Activated CD4-positive, alpha-beta T cell treated with anti-CD3 and anti-CD28 coated beads for 48 hours (primary cell): ENCODE measurements at places on chromosomes 5 and 9.

GRCh38 chr5:141512911-141513626, 24.2 kb downstream of the PCDHGC5 start:
- peak; percentile 59 for DNase-seq

DNA sequence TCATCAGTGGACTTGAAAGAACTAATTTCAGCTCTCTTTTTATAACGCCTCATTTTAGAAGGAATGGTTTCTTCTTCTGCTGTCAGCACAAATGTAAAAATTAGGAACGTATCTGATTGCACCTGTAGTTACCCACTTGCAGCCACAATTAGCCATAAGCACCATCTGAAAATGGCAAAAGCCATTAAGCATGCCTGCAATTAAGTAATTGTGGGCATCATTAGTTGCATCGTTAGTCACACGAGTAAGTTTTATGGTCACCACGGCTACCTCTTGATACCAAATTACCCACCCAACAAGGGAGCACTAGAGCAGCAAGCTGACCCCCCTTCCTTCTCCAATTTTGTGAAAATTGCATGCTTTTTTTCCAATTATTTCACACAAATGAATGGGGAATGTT, 25.8 kb upstream of the SLC44A1 start:
- DNase-seq = no peak

GRCh38 chr5:150172145-150172544, 5.6 kb downstream of the CDX1 start:
- DNase-seq = no peak

- no peak for DNase-seq
Observed at GRCh38 chr9:91896097-91896496, 53.9 kb downstream of the ROR2 start.

DNA sequence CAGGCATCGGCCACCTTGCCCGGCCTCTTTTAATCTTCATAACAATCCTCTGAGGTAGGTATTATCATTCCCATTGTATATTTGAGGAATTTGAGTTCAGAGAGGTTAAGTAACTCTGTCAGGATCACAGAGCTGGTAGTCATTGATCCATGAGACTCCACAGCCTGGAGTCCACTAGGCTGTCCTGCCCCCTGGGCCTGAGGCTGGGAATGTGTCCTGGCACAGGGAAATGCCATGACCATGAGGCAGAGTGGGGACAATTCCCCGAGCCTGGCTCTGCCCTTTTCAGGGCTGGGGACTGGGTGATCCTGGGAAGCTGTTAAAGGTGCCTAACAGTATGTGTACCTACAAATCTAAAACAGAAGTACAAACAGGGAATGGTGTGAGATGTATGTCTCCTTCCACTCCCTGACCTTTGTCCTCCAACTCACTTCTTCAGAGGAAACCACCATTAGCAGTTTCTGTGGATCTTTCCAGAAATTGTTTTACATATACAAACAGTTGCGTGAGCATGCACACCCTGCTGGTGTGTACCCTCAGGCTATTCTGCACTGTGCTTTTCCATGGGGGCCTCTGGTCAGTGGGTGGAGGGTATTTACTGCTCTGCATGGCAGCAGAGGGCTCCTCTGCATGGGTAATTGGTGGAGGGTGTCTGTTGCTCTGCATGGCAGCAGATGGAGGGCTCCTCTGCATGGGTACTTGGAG, 53.8 kb downstream of the NDST1 start:
- DNase-seq = no peak

DNA sequence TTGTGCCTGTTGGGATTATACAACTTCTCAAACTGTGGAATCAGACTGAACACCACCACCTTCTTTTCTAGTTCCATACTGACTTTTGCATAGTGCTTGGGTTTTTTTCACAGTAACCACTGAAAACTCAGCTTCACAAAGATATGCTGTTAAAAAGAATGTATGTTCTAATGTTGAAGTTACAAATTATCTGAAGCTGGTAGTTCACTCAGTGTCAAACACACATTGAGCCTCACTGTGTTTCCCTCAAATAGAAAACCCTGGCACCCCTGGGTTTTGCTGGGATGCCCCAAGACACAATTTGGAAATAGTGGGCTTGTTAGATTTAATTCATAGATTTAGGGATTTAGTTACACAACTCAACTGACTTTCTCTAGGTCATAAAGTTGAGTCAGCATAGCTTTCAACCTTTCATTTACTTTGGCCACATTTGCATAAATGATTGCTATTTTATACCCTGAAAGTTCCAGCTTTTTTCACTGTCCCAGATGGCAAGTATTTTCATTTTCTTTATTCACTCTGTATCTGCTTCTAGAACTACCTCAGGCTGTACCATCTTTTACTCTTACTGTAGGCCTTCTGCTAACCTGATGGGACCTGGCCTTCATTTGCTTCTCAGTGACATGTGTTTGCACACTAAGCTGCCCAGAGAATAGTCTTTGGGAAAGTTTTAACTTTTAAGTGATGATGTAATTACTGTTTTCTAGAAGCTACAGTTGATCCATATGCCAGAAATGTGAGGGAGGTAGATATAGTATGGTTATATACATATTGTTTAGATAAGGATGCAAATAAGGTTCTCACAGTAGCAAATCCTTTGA, 115.1 kb downstream of the CDC42SE2 start:
- no peak for DNase-seq

DNA sequence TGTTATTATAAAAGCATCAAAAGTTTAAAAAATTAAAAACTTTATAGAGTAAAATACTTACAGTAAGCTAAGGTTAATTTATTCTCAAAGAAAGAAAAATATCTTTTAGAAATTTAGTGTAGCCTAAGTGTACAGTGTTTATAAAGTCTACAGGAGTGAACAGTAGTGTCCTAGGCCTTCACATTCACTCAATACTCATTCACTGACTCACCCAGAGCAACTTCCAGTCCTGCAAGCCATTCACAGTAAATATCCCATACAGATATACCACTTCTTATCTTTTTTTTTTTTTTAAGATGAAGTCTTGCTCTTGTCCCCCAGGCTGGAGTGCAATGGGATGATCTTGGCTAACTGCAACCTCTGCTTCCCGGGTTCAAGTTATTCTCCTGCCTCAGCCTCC, 73.1 kb upstream of the FST start:
- DNase-seq = no peak

GRCh38 chr9:113701774-113702755, 174.0 kb upstream of the ZNF618 start:
- no peak for DNase-seq

DNA sequence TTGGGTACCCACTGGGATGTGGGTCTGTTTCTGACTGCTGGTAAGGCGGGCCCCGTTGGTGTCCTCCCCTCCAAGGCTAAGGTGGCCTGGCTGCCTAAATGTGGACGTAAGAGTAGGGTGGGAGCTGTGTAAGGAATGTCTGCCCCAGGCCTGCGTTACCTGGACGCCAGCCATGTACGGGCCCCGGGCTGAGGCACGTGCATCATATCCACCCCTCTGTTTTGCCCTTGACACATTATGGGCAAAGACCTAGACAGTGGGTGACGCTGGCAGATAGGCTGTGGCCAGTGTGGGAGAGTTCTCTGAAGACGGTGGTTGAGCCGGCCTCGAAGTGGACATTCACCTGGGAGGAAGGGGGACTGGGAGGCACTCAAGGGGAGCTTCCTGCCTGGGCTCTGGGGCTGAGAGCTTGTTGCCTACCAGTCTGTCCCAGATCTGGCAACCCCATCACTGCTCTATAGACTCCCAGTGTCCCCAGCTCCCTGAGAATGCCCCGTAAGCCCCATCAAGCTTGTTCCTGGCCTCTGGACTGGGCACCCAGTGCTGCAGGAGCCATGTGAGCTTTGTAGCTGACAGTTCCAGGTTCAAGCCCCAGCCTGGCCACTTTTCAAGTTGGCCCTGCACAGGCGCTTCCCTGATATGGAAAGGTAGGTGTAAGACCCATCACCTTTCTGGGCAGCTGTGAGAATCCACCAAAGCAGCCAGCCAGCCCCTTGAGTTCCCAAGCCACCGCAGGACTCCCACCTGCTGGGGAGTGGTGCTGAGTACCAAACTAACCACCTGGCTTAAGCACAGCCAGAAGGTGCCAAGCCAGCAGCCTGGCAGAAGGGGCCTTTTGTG, 3.2 kb upstream of the PRR7 start:
- DNase-seq = no peak

- no peak for DNase-seq
Observed at GRCh38 chr5:9895302-9895645, 265.1 kb upstream of the TAS2R1 start.

GRCh38 chr5:15103864-15104263, 232.3 kb upstream of the ANKH start:
- DNase-seq = no peak

- DNase-seq = no peak
Observed at GRCh38 chr5:83343299-83343698, 128.2 kb upstream of the VCAN start.

DNA sequence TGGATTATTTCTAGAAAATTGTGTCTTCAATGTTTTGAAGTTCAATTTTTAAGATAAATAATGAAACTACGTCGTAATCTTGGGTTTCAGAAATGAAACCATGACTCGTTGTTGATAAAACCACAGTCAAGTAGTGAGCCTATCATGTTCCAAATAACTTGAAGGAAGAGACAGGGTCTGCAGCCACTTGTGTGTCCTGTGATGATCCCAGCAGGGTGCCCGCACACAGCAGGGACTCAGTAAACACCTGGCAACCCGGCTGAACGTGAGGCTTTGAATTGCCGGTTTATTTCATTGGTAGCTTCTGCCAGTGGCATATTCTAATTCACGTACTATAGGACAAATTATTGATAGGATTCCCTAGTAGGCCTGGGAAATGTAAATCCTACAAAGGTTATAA, 679.6 kb downstream of the IRX1 start:
- no peak for DNase-seq

DNA sequence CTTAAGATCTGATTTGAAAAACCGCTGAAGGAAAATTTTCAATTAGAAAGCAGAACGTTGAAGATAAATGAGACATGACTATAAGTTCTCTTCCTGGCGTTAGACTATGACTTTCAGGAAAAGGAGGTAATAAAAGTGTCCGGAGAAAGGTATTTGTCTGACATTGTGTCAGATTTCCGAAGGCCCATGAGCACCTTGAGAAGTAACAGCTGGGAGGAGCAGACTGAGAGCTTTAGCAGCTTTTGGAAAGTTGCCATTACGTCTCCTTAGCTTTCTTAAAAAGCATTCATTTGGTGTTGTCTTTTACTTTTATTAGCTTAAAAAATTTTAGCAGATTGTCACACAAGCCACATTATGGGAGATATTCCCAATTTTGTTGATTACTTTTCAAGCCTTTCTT, 363.5 kb downstream of the NDUFS4 start:
- DNase-seq = no peak

DNA sequence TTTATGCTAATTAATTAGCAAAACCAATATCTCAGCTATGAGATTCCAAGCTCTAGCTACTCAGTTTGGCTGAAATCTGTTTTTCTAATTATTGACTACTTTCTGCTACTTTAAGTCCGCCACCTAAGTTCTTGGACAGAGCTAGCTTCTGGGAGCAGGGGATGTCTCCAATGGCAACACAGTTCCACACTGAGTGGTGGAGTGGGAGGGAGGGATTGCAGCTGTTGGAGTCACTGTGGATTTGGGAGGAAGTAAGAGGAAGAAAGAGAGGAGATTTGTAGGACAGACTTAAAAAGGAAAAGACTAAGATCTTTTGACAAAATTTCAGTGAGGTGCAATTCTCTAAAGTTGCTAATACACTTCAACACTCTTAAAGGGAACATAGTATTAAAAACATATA, 450.8 kb downstream of the NFIB start:
- DNase-seq = no peak

GRCh38 chr9:91710158-91710557, 239.9 kb downstream of the ROR2 start:
- no peak for DNase-seq

DNA sequence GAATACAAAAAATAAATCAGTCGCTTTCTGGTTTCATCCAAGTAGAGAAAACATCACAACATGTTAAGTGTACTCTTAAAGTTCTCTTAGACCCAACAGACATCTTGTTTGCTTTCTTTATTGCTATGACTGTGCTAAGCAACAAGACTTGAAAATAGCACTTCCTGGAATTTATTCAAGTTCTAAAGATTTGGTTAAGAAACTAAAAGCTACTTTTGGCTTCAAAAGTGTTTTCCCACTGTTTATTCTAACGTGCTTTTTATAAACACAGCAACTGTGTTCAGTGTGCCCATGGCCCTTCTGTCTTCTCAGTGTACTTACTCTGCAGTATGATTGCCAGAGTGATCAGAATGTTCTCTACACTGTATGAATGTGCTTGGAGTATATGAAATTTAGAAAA, 109.8 kb downstream of the GIN1 start:
- DNase-seq = no peak

GRCh38 chr5:163916376-163916775, 411.0 kb downstream of the MAT2B start:
- no peak for DNase-seq

GRCh38 chr9:116639251-116639741, 47.8 kb upstream of the TRIM32 start:
- no peak for DNase-seq

DNA sequence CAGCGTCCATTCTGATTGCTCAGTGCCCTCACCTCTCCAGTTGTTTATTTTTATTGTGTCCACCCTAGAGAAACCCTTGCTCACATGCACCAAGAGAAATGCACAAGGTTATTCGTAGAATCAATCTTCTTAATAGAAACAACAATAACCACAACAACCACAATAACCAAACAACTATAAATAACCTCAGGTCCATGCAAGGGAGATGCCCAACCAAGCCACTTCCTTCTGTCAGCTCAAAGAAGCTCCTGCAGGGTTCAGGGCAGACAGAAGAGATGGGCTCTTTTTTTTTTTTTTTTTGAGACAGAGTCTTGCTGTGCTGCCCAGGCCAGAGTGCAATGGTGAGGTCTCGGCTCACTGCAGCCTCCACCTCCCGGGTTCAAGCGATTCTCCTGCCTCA, 14.9 kb upstream of the TCOF1 start:
- no peak for DNase-seq

- DNase-seq = no peak
Observed at GRCh38 chr9:131284856-131285255, 4.7 kb upstream of the PLPP7 start.

- DNase-seq = peak; percentile 42
Observed at GRCh38 chr9:93952784-93953495, 2.2 kb downstream of the BARX1 start.
